ENCODE measurements at places on chromosomes 1 and 21.

DNA sequence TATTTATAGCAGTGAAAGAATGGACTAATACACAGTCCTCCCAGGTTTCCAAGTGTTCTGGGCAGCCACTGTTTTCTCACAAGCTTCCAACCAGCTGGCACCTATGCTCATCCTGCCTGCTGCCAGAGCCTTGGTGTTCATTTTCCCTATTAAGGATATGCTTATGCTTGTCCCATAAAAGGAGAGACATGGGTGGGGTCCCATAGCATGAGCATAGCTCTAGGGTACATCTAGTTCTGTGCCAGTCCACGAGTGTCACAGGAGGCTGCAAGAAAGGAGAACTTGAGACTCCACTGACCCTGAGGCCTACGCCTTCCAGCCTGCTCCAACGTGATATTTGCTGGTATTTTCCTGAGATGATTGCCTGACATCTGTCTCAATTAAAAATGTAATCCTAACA, 192.4 kb upstream of the PTGFR start:
- DNase-seq, result no peak

DNA sequence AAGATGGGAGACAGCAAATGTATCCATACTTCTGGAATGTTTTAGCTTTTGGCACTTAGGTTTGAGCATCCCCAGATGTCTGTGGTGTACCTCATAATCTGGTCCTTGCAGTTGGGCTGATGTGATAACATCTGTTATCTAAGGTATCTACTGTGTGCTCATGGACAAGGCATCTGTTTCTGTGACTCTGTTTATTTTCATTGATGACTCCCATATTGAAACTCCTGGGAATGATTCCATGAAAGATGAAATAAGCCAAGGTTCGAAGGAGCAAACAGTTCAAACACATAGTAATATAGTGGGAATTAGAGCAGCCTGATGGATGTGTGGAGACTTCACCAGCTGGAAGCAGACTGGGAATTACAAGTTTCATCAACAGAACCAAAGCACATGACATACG, 20.7 kb upstream of the TRIM45 start:
- no peak for DNase-seq

GRCh38 chr21:38619992-38620479, 121.8 kb upstream of the ERG start:
- no peak for DNase-seq

GRCh38 chr1:50422946-50423669, at the start of gene DMRTA2:
Gene DMRTA2 (minus strand): TSS chr1:50423443. CDS start chr1:50421536, 1,907 bp downstream.
- no peak for DNase-seq

- DNase-seq, result no peak
These were observed 16.9 kb upstream of the MAP10 start for GRCh38 chr1:232788235-232788872.
